HCT116 (cell line): ENCODE measurements at places on chromosomes 16 and 17.

- DNase-seq, result no peak
Measured at GRCh38 chr16:52312716-52313115, 234.2 kb downstream of the TOX3 start.

DNA sequence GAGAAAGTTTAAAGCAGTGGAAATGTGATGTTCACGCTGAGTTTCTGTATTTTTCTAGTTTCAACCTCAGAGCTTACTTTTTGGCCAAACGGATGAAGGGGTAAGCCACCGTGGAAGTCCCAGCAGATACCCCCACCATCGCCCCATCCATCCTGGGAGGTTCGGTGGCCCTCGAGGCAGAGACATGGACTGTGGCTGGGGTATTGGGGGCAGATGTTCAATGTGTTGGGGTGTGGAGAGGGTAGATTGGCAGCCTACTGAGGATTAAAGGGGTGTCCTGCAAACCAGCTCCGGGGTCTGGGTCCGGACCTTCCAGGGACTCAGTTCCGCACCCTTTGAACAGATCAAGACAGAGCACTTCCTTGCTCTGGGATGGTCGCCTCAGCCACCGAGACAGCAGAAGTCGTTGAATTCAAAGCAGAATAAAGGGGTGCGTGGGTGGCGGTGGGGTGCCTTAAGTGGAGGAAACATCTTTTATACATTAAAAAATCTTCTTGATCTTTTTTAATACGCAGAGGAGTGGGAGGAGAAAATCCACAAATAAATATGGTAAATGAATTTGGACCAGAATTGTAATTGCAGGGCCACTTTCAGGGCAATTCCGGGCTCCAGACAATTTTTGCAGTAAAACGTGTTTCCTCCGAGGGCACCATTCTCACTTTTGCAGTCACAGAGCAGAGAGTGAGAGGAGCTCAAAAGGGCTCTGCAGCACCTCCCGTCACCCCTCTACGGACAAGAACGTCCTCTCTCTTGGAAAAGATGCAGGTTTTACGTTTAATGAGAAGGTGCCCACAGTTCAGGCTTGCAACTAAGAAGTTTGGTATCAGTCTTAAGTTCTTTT lies 8.2 kb upstream of the CBX8 start:
- no peak for DNase-seq

GRCh38 chr16:86880316-86881117 lies 302.2 kb downstream of the FOXL1 start:
- no peak for DNase-seq

DNA sequence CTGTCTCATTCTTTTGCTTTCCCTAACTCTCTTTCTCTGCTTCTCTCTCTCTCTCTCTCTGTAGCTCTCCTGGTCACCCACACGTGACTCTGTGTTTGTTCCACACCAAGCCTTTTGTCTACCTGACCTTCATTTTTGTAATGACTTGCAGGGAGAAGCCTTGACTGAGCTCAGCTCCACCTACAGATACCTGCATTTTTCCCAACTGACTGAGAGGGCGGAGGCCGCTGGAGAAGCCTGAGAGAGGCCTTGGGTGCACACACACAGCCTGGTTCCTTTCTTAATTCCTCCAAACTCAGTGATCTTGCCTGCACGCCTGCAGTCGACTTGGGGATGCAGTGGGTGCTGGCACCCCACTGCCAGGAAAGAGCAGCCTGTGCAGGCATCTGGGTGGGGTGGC lies 68.8 kb downstream of the LYRM1 start:
- no peak for DNase-seq

DNA sequence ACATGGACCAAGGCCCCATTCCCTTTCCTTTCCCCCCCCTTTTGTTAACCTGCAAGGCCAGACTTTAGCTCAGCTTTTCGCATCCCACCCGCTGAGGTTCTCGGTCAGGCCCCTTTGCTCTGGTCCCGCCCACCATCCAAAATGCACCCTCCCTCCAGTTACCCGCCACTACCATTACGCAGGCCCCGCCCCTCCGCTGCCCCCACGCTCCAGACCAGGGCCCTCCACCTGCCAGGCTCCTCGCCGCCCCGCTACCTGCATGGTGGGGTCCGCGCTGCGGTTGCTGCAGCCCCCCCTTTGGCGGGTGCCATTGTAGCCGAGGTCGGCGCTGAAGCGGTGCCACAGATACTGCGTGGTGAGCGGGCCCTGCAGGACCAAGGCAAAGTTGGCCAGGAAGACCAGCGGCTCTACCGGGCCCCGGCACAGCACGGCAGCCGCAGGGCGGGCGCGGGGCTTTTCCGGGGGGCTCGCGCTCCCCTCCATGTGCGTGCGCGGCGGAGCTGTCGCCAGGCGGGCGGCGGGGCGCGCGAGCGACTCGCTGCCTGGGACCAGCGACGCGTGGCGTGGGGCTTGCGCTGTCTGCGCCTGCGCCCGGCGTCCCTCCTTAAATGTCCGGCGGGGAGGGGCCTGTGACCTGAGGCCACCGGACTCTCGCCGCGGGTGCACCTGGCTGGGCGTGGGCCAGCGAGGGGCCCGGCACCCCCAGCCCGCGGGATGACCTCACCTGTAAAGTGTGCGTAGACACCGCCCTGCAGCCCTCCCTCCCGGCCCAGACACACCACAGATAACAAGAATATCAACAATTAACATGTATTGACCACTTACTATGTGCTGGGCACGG lies at the start of gene SLC46A1:
SLC46A1 (minus strand) TSS at position 581 of the 841 bp plus-strand sequence; CDS start at position 483, 98 bp downstream.
- DNase-seq, result no peak

DNA sequence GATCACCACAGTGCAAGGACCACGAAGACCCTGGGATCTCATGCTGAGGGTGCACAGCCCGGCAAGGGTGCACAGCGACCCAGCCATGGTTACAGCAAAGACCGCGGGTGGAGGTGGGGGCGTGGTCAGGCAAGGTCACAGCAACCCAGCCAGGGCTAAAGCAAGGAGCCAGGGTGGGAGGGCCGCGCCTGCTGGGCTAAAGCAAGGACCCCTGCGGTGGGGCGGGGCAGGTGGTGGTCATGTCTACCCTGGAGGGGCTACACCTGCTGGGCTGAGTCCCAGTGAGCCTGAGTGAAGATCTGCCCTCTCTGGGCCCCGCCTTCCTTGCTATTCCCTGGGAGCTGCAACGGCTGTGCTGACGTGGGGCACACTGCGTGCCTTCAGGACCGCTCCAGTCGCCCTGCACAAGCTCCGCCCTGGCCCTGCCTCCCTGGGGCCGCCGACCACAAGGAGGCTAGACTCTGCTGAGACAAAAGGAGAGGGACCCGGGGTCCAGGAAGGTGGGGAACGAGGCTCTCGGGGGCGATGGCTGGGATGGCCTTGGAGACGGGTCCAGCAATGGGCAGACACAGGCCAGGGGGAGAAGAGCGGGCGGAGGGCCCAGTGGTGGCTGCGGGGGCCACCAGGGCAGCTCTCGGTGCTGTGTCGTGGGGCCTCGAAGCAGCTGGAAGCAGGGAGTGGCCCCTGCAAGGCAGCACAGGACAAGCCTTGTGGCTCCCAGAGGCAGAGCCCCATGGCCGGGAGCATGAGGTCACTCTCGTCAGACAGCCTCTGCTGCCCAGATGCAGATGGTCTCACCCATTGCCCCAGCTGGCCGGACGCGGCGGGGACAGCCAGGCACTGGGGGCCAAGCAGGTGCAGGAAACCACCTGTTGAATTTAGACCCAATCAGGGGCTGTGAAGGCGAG lies 52.8 kb downstream of the CBFA2T3 start:
- DNase-seq, result no peak

DNA sequence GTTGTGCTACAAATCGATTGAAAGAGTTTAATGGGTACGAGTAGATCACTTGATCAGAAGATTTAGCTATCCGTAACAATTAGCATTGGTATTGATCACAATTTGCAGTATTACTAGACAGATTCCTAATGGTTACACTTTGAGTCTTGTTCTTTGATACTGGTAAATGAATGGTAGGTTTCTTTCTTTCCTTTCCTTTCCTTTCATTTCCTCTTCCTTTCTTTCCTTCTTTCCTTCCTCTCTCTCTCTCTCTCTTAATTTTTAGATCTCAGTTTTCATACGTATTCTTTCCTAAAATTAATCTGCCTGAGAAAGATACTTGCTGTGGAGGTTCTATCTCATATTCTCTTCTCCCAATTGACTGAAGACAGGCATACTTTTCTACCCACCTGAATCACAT lies 17.9 kb downstream of the CPD start:
- no peak for DNase-seq

GRCh38 chr17:64378890-64379354 lies 11.7 kb downstream of the PECAM1 start:
- DNase-seq, result no peak

DNA sequence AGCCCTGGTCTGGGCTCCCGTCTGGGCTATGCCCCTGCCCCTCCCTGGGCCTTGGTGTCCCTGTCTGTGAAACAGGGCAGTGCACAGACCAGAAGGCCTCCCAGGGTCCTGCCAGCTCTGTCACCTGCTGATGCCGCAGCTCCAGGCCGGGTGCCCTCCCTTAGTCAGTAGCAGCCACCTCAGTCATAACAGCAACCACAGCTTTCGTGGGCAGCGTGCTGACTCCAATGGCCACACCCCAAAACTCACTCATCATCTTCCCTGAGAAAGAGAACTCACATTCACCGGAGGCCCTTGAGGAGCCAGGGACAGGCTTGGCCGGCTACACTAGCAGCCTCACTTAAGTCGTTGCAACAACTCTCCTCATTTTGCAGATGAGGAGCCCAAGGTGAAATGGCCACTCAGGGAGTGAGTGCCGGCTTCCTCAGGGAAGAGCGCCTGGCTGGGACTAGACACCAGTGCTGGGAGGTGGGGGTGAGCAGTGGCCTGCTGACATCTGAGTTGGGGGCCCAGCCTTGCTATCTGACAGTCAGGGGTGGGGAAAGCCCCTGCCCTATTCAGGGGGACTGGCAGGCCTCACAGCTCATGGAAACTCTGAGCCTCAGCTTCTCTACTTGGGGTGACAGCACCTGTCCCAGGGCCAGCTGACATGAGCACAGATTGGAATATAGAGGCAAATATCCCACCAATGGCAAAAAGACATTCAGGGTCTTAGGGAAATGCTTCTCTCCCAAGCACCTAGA lies 22.6 kb downstream of the SLC5A10 start:
- no peak for DNase-seq
